ENCODE measurements at places on chromosomes 13 and 19.

DNA sequence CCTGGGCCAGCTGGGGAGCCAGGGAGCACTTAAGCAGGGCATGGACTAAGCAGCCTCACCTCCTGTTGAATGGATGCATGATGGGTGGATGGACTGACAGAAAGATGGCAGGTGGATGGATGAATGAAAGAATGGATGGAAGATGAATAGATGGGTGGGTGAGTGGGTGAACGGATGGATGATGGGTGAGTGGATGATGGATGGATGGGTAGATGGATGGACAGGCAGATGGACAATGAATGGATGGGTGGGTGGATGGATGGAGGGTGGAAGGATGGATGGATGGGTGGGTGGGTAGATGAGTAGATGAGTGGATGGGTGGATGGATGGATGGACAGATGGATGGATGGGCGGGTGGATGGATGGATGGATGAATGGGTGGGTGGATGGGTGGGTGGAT is 18.7 kb downstream of the SHC2 start:
- DNase-seq = no peak

- DNase-seq = no peak
These were observed 66.5 kb downstream of the COL4A2 start for GRCh38 chr13:110373617-110374016.

DNA sequence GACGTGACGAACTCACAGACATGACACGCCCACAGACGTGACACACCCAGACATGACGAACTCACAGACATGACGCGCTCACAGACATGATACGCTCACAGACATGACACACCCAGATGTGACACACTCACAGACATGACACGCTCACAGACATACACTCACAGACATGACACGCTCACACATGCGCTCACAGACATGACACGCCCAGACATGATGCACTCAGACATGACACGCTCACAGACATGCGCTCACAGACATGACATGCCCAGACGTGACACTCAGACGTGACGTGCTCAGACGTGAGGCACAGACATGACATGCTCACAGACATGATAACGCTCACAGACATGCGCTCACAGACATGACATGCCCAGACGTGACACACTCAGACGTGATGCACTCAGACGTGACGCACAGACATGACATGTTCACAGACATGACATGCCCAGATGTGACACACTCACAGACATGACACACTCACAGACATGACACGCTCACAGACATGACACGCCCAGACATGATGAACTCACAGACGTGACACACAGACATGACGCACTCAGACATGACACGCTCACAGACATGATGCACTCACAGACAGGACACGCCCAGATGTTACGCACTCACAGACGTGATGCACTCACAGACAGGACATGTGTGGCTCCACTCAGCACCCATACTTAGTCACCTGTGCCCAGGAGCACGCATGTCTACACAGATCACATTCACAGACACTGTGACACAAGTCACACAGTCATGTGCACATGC is 8.1 kb downstream of the ERFL start:
- DNase-seq = no peak

GRCh38 chr13:28140433-28141125 is 2.2 kb downstream of the PAN3 start:
- no peak for DNase-seq

DNA sequence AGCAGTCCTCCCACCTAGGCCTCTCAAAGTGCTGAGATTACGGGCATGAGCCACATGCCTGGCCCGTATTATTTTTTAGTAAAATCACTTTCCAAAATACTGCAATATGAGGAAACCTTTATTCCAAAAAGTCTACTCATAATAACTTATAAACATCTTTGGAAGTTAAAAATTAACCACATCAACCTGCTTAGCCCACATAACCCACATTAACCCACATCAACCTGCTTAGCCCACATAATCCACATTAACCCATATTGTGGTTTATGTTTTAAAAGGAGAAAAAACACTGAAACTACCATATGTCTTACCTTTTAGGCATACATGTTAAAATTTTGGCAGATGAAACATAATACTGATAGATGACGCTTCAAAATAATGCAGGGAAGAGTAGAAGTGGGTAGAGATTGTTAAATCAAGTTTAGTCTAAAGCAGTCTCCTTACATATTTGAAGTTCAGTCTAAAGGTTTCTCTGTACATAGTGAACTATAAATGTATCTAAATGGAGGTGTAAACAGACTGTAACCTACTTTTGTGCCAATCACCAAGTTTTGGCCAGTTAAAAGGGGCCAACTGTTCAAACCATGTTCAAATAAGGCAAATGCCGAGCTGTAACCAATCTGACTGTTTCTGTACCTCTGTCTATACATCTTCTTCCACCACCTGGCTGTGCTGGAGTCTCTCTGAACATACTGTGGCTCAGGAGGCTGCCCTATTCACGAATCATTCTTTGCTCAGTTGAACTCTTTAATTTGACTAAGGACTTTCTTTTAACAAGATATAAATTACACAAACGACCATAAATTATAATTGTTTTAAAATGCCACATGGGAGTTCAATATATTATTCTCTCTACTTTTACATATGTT is 14.5 kb downstream of the KPNA3 start:
- DNase-seq = no peak

DNA sequence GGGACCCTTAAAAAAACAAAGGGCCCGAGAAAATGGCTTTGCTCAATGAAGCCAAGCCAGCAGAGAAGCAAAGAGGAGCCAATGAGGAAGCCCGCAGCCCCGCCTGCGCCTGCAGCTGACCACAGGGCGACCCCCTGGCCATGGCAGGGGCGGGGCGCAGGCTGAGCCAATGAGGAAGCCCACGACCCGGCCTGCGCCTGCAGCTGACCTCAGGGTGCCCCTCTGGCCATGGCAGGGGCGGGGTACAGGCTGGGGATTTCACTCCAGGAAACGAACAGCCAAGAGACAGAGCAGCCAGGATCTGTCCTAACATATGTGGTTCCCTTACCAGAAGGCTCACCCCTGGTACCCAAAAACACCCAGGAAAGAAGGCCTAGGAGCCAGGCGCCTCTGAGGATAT is 101.4 kb downstream of the STK24 start:
- no peak for DNase-seq

GRCh38 chr13:37379841-37380240 is 218.7 kb downstream of the POSTN start:
- DNase-seq = no peak

- no peak for DNase-seq
These were observed 625 bp downstream of the FBXL12 start for GRCh38 chr19:9818175-9818733.

DNA sequence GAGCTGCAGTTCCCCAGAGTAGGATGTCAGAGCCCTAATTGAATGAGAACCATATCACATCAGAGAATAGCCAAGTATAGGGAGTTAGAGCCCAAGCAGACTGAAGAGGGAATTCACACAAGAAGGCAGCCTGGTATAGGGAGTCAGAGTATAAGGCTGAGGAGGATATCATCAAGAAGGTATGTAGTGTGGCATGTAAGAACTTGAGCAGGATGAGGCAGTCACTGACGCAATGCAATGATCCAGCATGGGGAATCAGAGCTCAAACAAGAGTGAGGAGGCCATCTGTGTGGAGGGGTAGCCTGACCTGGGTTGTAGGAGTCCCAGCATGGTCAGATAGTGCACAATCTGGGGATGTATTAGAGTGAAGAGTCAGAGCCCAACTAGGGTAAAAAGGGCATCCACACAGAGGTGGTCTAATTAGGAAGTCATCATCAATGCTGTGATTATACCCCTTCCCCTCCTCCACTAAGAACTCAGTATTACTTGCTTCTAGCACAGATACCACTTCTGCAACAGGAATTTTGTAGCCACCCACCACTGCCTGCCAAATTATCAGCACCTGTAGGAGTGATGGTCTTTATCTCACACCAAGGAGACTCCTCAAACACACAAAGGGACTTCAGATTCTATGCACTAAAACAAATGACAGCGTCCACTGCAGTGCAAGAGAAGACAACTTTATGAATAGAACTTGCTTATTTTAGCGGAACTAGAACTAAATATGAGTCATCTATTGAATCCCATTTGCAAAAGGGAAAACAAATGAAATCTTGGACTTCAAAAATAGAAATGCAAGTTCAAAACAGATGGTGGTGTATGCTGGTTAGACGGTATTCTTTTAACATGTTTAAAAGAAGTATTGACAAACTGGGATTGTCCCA is 107.2 kb downstream of the FNDC3A start:
- DNase-seq = no peak

- no peak for DNase-seq
These were observed 185.7 kb downstream of the KLF5 start for GRCh38 chr13:73244467-73244866.

GRCh38 chr13:91119643-91120042 is 227.8 kb upstream of the MIR17HG start:
- DNase-seq = no peak

GRCh38 chr13:114073881-114074612 is 58.4 kb downstream of the RASA3 start:
- no peak for DNase-seq

DNA sequence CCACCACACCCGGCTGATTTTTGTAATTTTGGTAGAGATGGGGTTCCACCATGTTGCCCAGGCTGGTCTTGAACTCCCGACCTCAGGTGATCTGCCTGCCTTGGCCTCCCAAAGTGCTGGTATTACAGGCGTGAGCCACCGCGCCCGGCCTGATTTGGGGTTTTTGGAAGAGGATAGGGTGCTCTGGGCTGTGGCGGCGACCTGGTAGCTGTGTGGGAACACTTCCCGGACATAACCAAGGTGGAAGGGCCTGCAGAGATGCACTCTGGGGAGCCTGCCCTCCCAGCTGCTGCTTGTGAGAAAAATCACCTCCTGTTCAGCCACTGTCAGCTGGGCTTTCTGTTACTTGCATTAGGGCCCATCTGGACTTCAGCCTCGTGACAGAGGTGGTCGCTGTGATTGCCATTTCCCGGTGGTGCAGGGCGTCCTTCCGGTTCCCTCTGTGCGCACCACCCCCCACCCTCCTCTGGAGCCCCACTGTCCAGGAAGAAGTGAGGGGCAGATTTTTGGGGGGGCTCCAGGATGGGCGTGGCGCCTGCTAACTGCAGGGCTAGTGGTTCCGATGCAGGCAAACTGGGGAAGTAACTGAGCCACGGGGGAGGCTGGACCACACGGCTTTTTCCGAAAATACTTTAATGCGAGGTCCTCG is 7.5 kb downstream of the IL4I1 start:
- DNase-seq = no peak

DNA sequence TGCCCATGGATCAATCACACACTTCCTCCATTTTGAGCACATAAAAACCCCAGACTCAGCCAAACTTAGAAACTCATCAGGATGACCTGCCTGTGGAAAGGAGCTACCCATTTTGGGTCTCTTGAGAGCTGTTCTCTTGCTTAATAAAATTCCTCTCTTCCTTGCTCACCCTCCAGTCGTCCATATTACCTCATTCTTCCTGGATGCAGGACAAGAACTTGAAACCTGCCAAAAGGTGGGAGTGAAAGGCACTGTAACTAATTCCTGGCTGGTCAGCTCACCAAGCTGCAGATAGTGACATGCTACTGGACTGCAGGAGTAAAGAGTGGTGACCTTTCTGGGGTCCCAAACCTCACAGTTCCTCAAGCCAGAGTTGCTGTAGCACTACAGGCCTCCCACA is 20.2 kb downstream of the LIG4 start:
- DNase-seq = no peak

GRCh38 chr19:6732803-6733337 is 4.5 kb downstream of the GPR108 start:
- no peak for DNase-seq

DNA sequence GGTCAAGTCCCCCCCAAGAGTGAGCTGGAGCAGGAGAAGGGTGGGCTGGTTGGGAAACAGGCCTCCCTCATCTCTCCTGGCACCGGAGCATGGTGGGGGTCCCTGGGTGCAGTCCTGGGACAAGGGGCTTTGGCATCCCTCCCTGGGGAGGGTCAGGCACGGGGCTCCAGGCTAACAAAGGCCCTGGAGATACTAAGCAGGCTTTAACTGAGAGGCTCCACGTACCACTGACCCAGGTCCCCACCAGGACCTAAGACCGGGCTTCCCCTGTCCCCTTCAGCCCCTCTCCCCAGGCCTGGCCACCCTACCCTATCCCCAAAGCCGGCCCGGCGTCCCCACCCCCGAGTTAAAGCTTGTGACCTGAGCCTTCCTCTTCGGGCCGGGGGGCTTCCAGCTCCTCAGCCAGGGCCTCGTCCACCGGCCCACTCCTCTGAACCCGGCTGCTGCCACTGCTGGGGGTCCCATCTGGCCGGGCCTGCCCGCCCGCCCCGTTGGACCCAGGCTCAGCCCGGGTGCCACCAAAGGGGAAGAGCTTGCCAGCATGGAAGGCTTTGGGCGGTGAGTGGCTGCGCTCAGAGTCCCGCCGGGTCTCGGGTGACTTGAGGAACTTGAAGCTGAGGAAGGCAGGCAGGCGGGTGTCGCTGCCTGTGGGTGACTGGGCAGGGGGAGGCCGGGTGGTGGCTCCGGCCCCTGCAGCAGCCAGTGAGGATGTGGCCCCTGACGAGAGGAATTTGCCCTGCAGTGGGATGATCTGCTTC is 10.1 kb downstream of the ANO8 start:
- no peak for DNase-seq

- no peak for DNase-seq
These were observed 2.7 kb downstream of the SLITRK1 start for GRCh38 chr13:83879431-83880171.

GRCh38 chr13:75384879-75385707 is 96.9 kb downstream of the TBC1D4 start:
- no peak for DNase-seq

- DNase-seq = no peak
These were observed 13.8 kb downstream of the KLC3 start for GRCh38 chr19:45354241-45354842.

GRCh38 chr19:4234142-4234861 is 5.0 kb downstream of the EBI3 start:
- no peak for DNase-seq
